ENCODE measurements at places on chromosomes 13 and 19.

- DNase-seq: no peak
Observed at GRCh38 chr13:30535046-30535445, 69.3 kb upstream of the HMGB1 start.

DNA sequence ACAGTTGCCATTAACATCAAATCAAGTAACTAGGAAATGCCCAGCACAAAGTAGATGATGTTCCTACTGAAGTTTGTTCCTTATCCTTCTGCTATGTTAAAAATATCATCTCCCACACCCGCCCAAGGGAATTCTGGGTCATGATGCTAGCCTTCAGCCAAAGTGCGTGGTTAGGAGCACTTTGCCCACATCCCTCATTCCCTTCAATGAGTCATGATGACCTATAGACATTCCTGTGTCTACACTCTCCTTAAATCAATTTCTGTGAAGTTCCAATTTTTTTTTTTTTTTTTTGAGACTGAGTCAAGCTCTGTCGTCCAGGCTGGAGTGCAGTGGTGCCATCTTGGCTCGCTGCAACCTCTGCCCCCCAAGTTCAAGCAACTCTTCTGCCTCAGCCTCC lies 17.0 kb downstream of the RXFP2 start:
- DNase-seq: no peak

DNA sequence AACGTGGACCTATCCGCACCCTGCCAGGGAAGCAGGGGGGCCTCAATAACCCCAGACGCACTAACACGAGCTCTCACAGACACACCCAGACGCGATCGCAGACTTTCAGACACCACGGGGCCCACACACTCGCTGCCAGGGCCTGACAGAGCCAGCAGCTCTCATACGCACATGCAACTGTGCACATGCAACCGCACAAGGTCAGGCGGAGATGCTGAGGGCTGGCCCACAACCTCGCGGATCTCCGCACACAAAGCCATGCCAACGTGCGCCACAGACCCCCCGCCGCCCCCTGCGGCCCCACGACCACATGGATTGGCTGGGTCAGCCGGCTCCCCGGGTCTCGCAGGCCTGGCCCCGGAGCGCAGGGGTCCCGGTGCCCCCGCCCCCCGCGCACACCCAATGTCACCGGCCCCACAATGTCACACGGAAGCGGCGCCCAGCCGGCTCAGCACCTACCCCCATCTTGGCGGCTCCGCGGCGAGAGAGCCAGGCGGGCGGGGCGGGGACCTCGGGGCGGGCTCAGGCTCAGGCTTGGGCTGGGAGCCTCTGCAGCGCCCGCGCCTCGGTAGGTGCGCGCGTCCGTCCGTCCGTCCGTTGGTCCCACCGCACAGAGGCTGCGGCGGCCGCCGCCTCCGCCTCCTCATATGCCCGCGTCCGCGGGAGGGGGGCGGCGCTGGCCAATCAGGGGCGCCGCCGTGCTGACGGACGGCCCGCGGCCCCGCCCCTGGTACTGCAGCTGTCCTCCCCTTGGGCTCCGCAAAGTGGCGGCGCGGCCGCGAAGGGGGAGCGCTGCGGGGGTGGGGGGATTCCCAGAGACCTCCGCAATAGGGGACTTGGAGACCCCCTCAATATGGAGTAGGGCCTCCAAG lies at the start of gene ATP1A3:
TSS of gene ATP1A3 (minus strand) at position 619 of the 872 bp plus-strand sequence. CDS start at position 465, 154 bp downstream.
- DNase-seq: peak; percentile 83

- DNase-seq: no peak
Observed at GRCh38 chr19:11848200-11848593, 329 bp upstream of the ZNF439 start.

- peak; percentile 26 for DNase-seq
Observed at GRCh38 chr13:44373247-44373600, 400 bp upstream of the SERP2 start.

- no peak for DNase-seq
Observed at GRCh38 chr13:97306106-97306505, 84.0 kb downstream of the MBNL2 start.

DNA sequence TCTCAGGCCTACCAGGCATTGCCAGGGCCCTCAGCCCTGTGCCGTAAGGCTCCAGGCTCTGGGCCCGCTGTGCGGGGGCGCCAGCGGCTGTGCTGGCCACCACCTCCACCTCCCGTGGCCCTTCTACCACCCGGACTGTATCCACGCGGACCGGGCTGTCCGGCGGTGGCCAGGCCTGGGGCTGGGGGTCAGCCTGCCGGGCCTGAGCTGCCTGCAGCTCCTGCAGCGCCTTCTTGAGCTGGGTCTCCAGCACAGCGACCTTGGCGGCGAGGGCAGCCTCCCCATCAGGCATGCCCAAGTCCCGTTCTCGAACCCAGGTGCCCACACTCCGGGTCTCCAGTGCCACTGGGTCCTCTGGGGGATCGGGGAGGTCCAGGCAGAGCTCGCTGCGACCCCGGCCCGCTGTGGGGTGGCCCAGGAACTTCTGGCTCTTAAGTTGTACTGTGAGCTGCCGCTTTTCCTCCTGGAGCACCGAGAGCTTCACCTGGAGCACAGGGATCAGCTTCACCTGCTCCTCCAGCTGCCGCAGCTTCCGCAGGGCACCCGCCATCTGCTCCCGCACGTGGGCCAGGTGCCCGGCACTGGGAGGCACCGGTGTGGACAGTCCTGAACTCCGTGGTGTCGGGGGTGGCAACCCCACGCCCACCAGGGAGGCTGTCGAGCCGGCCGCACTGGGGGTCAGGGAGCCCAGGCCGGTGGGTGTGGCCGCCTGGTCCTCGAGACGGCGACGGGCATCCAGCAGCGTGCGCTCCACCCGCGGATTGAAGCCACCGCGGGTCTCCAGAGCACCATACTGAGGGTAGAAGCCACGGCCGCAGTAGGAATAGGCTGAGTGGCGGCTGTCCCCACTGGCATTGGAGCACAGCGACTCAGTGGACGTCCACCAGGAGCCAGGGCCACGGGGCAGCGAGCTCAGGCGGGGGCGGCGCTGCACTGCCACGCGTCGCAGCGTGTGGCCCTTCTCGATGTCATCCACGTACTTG lies 4.1 kb downstream of the KANK2 start:
- no peak for DNase-seq

DNA sequence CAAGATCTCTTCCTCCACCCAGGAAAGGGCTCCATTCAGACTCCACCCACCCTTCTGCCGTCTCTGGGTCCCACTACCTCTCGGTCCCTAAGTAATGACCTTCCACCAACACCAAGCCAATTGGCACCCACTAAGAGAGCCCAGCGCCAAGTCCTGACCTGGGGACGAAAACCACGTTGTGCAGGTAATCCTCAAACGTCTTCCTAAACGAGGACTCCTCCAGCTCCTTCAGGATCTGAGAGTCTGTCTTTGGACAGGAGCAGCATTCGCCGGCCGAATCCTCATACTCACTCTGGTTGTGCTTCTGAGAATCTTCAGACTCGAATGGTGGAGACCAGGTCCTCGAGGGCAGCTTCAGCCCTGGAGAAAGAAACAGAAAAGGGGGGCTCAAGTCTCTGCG lies 83.1 kb downstream of the ZNF557 start:
- no peak for DNase-seq

DNA sequence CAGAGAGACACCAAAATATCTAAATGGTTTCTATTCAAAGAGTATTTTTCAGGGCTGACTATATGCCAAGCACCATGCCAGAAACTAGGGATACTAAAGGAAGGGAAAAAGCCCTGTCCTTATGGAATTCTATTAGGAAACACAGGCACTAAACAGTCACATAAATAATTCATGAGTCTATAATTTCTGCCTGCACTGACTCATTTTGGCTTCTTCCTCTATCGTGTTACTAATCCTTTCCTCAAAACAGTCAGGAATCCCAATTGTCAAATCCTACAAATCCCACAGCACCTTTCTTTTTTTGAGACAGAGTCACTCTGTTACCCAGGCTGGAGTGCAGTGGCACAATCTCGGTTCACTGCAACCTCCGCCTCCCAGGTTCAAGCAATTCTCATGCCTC lies 29.2 kb downstream of the XPO4 start:
- no peak for DNase-seq

- no peak for DNase-seq
Observed at GRCh38 chr19:6801485-6802086, 29.1 kb downstream of the VAV1 start.

DNA sequence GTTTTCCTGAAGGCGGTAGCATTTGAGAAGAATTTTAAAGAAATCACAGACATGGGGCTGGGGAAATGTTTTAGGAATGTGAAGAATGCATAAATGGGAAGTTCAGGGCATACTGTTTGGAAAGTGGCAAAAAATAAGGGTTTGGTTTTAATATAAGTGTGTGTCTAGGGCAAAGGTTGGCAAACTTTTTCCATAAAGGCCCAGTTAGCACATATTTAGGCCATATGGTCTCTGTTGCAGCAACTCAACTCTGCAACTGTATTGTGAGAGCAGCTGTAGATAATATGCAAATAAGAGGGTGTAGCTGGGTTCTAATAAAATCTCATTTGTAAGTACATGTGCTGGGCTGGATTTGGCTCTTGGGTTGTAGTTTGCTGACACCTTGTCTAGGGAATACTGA lies 521.9 kb downstream of the DIAPH3 start:
- no peak for DNase-seq

- no peak for DNase-seq
Observed at GRCh38 chr19:8488365-8488764, 14.1 kb downstream of the PRAM1 start.

GRCh38 chr13:79716191-79716590 lies 235.2 kb downstream of the NDFIP2 start:
- DNase-seq: no peak

DNA sequence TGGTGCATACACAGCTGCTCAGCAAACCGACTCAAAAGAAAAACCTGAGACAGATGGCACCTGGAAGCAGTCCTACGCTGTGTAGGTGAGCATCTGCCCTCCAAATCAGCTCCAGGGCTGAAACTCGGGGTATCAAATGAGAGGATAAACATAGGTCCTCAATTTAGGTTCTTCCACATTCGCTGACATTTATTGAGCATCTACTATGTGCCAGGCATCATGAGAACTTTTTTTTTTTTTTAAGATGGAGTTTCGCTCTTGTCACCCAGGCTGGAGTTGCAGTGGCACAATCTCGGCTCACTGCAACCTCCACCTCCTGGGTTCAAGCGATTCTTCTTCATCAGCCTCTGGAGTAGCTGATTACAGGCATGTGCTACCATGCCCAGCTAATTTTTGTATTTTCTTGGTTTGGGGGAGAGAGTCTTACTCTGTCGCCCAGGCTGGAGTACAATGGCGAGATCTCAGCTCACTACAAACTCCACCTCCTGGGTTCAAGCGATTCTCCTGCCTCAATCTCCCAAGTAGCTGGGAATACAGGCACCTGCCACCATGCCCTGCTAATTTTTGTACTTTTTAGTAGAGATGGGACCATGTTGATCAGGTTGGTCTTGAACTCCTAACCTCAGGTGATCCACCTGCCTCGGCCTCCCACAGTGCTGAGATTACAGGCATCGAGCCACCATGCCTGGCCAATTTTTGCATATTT lies 13.4 kb downstream of the QPCTL start:
- DNase-seq: no peak

- no peak for DNase-seq
Observed at GRCh38 chr19:16527334-16527935, 14.8 kb downstream of the CHERP start.

- no peak for DNase-seq
Observed at GRCh38 chr19:2167896-2168618, 4.3 kb downstream of the DOT1L start.

DNA sequence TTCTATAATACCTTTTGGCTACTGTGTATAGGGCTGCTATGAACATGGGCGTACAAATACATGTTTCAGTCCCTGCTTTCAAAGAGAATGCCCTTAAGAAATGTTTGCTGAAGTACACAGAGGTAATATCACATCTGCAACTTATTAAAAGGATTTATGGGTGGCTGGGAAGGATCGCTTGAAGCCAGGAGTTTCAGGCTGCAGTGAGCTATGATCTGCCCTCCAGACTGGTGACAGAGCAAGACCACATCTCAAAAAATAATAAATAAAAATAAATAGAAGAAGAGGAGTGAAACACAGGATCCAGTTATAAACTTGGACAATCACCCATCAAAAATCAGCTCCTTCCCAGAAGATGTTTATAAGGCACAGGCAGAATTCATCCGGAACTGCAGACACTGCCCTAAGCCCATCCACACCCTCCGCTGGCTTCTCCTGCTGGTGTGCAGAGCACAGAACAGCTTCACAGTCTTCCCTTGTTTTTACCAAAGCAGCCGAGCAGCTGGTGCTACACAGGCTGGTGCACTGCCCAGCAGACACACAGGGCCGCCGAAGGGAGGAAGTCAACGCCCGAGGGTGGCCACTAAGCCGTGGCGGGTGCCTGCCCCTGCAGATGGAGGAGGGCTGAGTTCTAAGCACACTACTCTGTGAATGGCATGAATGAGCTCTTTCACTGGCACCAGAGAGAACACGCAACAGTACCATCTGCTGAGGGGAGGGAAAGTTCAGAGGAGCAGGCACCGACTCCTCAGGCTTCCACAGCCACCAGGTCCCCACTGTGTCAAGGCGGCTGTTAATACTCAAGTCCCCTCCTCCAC lies 44.0 kb downstream of the BRD4 start:
- DNase-seq: peak; percentile 86

GRCh38 chr19:29667901-29668341 lies 2.7 kb downstream of the PLEKHF1 start:
- DNase-seq: no peak

- DNase-seq: no peak
Observed at GRCh38 chr13:44051918-44052675, 172.4 kb downstream of the LACC1 start.

- DNase-seq: no peak
Observed at GRCh38 chr13:111245576-111246384, 74.7 kb upstream of the TEX29 start.

GRCh38 chr19:10021863-10022262 lies 8.6 kb downstream of the RDH8 start:
- DNase-seq: no peak

GRCh38 chr19:2820112-2820702 lies 539 bp downstream of the ZNF554 start:
- no peak for DNase-seq

- DNase-seq: peak; percentile 37
Observed at GRCh38 chr13:99984461-99985240, 3.1 kb downstream of the ZIC2 start.

DNA sequence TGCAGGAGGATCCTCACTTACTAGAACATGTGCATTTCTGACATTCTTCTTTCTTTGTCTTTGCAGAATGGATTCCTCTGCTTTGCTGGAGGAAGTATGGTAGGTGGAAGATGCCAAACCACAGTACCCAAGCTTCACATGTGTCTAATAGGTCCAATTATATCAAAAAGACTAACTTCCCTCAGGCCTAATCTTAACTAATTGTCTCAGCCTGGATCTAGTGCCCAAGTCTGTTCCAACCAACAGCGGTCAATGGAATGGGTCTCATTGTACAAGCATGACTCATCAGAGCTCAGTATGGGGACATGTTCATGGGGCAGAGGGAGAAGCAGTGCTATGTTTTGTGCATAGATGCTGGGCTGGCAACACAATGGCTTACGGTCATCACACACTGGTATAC lies 81.6 kb upstream of the CSNK1A1L start:
- DNase-seq: no peak

All from G401 (cell line).